ENCODE measurements at places on chromosomes 11 and 22. TPM values are rescaled to one million over a fixed set of nuclear protein-coding genes. Genes with fewer than 3 reads are reported as not detected.

Gene SLC22A25
- total RNA-seq: not detected

Gene OR2D2
- total RNA-seq: 1.4 TPM

Gene GPR137
- total RNA-seq: 18.0 TPM

Gene MUC2
- total RNA-seq: not detected

Gene DEFB131B
- not detected for total RNA-seq

Gene BEST1
- total RNA-seq: 1.4 TPM

Gene DRD4
- 0.22 TPM for total RNA-seq

Gene ZBTB16
- total RNA-seq: under 0.01 TPM

Gene APOA5
- not detected for total RNA-seq

Data from placental pericyte (primary cell).